ENCODE measurements at places on chromosomes 5 and 9. TPM values are rescaled to one million over a fixed set of nuclear protein-coding genes. Genes with fewer than 3 reads are reported as not detected.
A peak's percentile ranks its signal among the peaks of the same experiment; 100 is the strongest.

The ALDH1B1 gene
- polyA plus RNA-seq: 21.7 TPM

DNA sequence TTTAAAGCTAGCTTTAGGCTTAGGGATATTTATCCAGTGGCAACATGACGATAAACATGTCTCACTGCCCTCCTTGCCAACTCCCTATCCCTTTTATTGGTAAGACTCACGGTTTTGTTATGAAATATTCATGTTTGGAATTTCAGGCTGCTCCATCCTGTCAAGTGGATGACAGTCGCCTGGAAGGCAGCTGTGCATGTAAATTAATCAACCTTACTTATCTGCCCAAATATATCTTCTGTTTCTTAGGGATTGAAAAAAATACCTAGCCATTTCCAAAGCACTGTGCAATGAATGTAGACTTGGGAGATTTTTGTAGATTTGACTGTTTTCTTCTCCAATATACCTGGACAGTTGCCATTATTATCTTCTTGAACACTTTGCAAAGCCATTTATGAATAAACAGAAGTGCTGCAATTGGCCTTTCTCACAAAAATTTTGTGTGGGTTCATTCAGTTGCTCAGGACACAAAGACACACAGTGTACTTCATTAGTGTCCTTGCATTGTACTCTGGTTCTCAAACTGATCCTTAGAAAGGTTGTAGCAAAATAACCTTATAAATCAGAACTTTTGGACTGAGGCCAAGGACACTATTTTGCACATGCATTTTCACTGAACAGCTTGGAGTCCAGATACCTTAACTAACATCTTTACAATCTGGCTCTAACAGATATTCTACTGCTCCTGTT lies 889.4 kb upstream of the SEMA6A start:
- DNase-seq: no peak

DNA sequence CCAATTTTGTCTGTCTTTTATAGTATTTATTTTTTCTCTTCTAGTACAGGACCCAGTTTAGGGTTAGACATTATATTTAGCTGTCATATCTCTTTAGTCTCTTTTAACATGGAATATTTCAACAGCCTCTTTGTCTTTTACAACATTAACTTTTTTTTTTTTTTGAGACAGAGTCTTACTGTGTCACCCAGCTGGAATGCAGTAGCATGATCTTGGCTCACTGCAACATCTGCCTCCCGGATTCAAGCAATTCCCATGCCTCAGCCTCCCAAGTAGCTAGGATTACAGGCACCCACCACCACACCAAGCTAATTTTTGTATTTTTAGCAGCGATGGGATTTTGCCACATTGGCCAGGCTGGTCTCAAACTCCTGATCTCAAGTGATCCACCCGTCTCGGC lies 90.1 kb downstream of the ADAMTS6 start:
- DNase-seq: no peak

The INSL4 gene
- not detected for polyA plus RNA-seq

GRCh38 chr5:157172403-157172802 lies 6.3 kb upstream of the GARIN3 start:
- no peak for DNase-seq

DNA sequence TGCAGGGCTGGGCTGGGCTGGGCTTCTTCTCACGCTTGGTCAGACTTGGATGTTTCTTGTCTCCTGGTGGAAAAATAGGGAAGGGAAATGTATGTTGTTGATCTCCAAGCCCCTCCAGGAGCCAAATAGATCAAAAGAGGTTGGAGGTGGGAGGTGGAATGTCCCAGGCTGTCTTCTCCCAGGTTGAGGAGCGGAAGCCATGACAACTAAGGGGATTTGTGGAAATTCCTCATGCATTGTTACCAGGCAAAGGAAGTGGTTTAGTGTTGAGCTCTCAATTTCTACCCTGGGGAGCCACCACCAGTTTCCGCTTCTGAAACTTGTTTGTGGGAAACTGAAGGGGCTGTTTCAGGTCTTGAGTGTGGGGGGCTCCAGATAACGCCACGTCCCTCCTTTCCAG lies 79.0 kb downstream of the SPRY4 start:
- DNase-seq: no peak

GRCh38 chr9:127197861-127198430 lies 66.6 kb upstream of the GARNL3 start:
- DNase-seq: peak; percentile 62

- DNase-seq: no peak
These were observed 56.9 kb upstream of the BARHL1 start for GRCh38 chr9:132525308-132526023.

The PCDHB6 gene
- polyA plus RNA-seq: 2.4 TPM

DNA sequence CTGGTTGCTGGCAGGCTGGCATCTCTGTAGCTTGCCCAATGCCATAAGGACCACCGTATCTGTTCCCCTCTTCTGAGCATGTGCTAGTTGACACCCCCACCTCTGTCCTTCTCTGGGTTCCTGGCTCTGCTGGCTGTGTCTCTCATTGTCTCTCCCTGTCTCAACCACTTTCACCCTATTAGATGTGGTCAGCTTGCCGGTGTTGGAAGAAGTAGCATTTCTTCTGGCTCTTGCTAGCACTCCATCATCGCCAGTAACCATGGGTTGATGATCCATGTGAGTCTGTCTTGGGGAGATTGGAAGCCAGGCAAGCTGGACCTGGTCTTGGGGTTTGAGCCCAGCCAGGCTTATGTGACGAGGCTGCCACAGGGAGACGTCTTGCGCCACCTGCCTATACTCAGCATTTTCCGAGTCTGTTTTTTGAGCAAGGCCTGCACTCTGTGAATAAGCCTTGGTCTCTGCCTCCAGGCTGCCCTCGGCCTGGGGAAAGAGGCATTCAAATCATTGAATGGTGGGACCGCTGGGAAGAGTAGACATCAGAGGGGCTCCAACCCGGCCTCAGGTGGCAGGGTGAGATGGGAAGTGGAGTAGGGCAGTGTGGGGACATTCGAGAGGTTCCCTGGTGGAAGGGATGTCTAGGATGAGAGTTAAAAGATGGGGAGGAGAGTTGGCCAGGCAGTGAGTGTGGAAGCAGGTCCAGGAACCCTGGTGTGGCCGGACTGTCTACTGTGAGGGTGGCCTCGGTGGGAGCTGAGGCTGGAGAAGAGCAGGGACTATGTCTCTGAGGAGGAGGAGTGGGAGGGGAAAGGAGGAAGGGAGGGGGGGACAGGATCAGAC lies 74.3 kb downstream of the ZNF618 start:
- DNase-seq: no peak

DNA sequence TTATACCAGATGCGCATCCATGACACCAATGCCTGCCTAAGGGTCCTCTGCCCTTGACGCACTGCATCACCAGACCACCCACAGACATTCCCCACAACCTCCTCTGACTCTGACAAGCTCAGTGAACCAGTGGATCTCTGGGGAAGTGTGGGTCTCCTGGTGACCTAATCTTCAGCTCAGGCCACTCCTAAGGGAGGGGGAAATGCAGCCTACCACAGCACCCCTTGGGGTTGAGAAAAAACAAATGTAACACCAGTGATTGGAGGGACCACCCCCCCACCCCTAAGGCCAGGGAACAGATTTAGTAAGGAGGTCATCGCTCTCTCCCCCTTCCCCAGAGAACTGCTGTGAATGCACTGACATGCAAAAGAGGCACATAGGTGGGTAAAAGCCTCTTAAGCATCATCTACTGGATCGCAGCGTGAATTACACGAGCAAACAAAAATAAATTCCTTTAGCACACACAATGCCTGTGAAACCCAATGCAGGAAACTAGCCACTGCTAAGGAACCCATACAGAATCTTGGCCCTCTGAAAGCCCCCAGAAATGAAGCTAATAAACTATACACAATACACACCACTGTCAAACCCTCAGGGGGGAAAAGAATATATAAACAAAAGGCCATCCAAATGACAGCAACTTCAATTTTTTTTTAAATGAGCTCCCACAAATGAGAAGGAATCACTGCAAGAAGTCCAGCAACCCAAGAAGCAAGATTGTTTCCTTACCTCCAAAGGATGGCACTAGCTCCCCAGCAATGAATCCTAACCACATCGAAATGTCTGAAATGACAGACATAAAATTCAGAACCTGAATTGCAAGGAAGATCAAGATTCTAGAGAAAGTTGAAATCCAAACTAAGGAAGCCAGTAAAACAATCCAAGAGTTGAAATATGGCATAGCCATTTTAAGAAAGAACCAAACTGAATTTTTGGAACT lies 513.7 kb upstream of the PTGER4 start:
- no peak for DNase-seq

DNA sequence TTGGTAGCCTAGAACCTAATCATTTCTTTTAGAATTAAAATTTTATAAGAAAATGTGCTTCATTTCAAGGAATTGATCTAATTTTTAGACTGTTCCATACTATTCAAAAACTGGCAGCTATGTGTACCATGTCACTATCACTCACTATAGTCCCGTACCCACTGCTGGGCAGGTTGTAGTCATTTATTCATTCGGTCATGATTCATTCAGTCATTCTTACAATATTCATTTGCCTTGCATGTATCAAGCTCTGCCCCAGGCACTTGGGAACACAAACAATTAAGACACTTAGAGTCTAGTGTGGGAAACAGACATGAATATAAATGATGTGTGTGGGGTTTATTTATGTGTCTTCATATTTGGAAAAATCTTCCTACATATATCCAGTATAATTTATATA lies 26.4 kb downstream of the TDRD7 start:
- DNase-seq: no peak

- DNase-seq: no peak
These were observed 53.5 kb upstream of the COL15A1 start for GRCh38 chr9:98890256-98890655.

The DOCK2 gene
- polyA plus RNA-seq: 5.0 TPM

The NRARP gene
- polyA plus RNA-seq: 3.9 TPM

DNA sequence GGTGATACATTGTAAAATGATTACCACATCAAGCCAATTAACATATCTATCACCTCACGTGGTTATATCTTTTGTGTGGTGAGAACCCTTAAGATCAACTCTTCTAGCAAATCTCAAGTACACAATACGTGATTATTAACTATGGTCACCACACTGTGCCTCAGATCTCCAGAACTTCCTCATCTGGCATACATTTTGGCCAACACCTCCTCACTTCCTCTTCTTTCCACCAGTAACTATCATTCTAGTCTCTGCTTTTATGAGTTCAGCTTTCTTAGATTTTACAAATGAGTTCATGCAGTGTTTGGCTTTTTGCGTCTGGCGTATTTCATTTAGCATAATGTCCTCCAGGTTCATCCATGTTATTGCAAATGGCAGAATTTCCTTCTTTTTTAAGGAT lies 35.8 kb downstream of the PRKACG start:
- DNase-seq: no peak

DNA sequence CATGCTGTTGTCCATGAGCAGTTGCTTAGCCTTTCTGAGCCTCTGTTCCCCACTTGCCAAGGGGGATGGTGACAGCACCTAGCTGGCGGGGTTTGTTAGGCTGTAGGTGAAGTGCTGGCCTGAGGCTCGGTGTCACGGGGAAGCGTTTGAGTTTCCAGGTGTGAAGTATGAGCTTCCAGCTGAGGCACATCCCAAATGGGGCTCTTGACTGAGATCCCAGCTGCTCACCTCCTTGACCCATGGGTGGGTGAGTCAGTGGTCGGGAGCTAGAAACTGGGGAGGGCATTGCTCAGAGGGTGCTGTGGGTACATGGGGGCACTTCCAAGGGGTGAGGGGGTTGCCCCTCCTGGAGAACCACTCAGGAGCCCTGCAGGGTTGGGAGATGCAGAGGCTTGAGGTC lies 26.4 kb upstream of the RNF130 start:
- DNase-seq: no peak

GRCh38 chr9:28925157-28925556 lies 1351.9 kb upstream of the C9orf72 start:
- DNase-seq: no peak

The GRM6 gene
- polyA plus RNA-seq: 0.72 TPM

The GPRIN1 gene
- polyA plus RNA-seq: 0.75 TPM

The RUSC2 gene
- 78.9 TPM for polyA plus RNA-seq

The PARP8 gene
- 13.2 TPM for polyA plus RNA-seq

The CD180 gene
- 0.98 TPM for polyA plus RNA-seq

DNA sequence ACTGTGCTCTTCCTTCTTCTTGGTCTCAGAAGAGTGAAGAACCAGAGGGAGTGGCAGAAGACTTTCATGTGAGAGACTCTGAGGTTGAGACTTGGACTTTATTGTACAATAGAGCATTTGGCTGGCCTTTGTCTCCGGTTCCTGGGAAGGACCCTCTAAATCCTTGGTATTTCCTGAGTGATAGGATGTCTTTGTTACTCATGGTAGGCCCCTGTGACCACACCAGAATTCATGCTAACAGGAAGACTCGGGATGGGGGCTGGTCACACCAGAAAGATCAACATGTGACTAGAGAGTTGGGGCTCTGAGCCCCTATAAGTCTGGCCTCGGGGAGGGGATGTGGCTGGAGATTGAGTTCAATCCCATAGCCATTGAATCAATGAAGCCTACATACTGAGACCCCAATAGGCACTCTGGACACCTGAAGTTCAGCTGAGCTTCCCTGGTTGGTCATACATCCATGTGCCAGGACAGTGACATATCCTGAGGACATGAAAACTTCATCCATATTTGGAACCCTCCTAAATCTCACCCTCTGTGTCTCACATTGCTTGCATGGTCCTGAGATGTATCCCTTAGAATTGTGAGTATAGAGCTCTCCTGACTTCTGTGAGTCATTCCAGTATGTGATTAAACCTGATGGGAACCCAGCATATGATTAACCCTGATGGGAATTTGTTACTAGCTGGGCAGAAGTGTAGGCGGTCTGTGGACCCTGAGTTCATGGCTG lies 201.7 kb downstream of the GADD45G start:
- no peak for DNase-seq

GRCh38 chr5:39186722-39187539 lies 32.4 kb downstream of the FYB1 start:
- DNase-seq: no peak

DNA sequence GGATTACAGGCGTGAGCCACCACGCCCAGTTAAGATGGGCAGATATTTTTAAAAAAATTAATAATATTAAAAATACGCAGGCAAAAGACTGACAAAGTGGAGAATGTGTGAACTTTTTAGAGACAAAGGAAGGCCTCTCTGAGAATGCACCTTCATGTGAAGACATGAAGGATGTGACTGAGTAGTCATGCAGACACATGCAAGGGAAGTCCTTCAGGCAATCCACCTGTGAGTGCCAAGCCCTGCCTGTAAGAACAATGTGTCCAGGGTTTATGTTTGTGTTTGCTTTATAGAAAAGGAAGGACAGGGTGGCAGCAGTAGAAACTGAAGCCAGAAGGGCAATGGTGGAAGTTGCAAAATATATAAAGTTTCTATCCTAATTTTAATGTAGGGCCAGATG lies 169.2 kb downstream of the EDIL3 start:
- DNase-seq: no peak
